Activated T-cell treated with anti-CD3 and anti-CD28 coated beads, Interleukin-2, amount 50 U/mL, for 72 hours (primary cell): ENCODE measurements at places on chromosomes 16 and 17. TPM values are rescaled to one million over a fixed set of nuclear protein-coding genes. Genes with fewer than 3 reads are reported as not detected.

GRCh38 chr16:20042848-20043247 is 30.8 kb downstream of the GPR139 start:
- H3K27me3 ChIP-seq, result peaks cover 6% of the 10 kb centered on the region
- peaks cover 2% of the 10 kb centered on the region for H3K36me3 ChIP-seq

PRSS22 gene
- total RNA-seq, result 1.1 TPM

DNA sequence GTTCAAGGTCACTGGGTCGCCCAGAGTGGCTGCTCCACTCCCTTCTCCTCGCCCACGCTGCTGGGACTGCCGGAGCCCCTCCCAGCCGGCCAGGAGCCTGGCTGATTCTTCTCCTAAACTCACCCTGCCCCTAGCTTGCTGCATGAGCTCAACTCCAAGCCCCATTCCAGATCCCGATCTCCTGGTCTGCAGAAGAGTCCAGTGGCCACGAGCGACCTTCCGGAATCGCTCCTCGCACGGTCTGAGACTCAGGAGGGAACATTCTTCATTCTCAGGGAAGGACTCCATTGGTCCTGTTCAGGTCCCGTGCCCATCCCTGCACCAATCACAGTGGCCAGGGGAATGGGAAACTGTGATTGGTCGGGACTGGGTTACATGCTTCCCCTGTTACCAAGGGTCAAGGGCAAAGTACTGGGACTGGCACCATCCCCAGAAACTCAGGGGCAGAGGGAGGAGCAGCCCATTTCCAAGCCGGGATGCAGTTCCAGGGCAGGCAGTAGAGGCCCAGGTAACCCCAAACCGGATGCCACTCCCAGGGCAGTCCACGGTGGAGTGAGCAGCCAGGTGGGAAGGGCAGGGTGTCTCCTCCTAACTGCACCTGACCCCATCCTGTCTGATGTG is 24.5 kb upstream of the CIBAR2 start:
- H3K27me3 ChIP-seq, result peaks cover 39% of the 10 kb centered on the region
- no peak overlapping the region for H3K4me3 ChIP-seq
- no peak for DNase-seq
- H3K27ac ChIP-seq, result no peak overlapping the region

C17orf78 gene
- total RNA-seq, result not detected

CBX2 gene
- 5.6 TPM for total RNA-seq

DNA sequence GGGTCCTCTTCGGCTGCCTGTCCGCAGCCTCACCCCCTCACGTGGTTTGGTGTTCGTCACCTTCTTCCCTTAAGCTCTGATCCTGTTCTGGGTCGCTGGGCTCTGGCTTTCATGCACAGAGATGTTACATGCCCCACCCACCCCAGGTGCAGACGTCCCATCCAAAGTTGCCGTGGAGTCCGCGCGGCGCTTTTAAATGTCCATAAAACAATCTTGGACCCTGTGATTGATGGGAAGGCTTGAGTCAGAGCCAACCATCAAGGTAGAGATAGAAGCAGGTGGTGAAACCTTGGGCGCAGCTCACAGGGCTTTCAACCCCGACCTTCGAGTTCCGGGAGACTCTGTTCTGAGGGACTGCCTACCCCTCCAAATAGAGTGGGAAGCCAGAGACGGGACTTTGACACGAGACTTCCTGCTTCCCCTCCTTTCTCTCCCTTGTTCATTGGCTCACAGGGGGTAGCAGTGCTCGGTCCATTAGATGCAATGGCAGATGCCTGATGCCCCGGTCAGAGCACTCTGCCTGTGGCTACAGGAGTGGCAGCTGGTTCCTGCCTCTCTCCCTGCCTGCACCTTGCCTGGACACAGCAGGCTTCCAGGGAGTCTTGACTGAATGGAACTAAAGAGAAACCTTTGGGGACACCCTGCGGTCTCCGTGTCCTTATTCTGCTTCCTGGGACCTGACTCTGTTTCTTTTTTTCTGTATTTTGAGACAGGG is 4.0 kb downstream of the ENGASE start:
- H3K36me3 ChIP-seq, result peaks cover 4% of the 10 kb centered on the region
- DNase-seq, result no peak
- no peak overlapping the region for H3K4me3 ChIP-seq
- H3K4me1 ChIP-seq, result peaks cover 19% of the 10 kb centered on the region

CES5A gene
- not detected for total RNA-seq

DNA sequence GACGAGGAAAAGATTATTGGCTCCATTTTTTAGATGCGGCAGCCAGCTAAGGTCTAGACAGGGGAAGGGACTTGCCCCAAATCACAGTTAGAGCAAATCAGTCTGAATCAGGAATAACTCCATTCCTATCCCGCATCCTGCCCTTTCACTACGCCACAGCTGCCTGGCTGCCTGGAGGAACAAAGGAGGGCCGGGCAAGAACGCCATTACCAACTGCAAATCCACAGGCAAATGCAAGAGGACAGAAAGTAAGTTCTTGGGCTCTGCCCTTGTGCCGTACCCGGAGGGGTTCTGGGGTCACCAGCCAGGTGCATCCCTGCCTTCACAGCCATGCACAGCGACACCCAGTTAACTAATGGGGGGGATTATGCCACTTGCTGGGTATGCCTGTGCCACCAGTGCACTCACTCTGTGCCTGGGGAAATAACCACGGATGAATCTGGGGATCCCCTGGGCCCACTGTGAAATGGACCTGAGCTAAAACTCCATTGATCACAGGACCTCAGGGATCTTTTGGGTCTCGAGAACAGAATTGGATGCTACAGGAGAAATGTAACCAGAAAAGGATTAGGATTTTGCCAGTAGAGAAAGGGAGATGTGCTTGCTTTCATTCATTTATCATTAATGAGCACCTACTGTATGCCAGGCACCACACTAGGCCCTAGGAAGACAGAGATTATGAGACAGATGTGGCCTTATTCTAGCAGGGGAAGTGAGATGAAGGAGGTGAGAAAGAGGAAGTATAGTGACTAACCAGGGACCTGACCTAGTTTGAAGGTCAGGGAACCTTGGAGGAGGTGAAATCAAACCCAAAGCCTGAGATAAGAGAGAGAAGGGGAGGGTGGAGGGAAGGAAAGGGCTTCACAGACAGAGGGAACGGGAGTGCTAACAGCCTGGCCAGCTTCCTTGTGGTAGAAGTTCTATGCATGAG is 17.7 kb downstream of the BCL7C start:
- peaks cover 35% of the 10 kb centered on the region for H3K4me1 ChIP-seq
- H3K4me3 ChIP-seq, result peak overlapping the region; percentile 89
- peaks cover 10% of the 10 kb centered on the region for H3K36me3 ChIP-seq

- H3K4me3 ChIP-seq, result no peak overlapping the region
- peaks cover 35% of the 10 kb centered on the region for H3K4me1 ChIP-seq
- H3K27me3 ChIP-seq, result peaks cover 56% of the 10 kb centered on the region
- DNase-seq, result no peak
- no peak overlapping the region for H3K27ac ChIP-seq
Measured at GRCh38 chr17:8116776-8117175, 1.5 kb downstream of the ALOXE3 start.

DNA sequence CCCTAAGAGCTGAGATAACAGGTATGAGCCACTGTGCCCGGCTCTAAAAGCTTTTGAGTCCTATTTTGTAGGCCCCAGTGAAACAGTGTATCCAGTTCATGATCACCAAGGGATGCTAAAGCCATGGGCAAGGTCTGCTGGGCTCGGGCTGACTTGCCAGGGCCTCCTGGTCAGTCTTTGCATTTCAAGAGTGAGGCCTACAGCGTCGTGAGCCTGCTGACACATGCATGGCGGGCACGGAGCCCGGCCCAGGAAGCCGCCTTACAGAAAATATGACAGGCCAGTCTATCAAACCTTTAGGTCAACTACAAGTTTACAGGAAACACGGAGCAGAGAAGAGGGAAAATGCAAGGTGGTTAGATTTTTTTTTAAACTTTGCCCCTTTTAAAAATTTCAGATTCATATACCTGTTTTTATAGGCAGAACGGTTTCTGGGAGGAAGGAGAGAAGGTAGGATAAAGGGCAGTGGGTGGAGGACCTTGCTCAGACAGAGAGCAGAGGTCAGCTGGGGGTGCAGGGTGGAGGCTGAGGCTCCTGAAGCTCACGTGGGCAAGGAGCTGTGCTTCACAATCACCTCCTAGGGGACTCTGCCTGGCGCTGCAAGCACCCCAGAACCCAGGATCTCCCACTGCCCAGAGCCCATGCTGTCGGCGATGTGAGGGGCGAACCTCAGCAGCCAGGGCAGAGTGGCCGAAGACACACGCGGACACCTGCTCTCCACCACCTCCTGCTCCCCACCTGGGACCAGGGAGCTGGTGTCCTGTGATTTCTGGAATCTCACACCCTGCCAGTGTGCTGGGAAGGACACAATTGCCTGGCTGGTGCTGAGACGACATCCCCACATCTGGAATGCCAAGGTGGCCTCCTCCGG is 21.3 kb downstream of the C16orf95 start:
- peaks cover 4% of the 10 kb centered on the region for H3K36me3 ChIP-seq
- no peak overlapping the region for H3K27ac ChIP-seq
- H3K4me3 ChIP-seq, result no peak overlapping the region
- no peak for DNase-seq
- H3K27me3 ChIP-seq, result no peaks in the 10 kb centered on the region
- no peaks in the 10 kb centered on the region for H3K4me1 ChIP-seq
